NCI-H1105 (cell line): ENCODE measurements at places on chromosomes 11 and 22.

DNA sequence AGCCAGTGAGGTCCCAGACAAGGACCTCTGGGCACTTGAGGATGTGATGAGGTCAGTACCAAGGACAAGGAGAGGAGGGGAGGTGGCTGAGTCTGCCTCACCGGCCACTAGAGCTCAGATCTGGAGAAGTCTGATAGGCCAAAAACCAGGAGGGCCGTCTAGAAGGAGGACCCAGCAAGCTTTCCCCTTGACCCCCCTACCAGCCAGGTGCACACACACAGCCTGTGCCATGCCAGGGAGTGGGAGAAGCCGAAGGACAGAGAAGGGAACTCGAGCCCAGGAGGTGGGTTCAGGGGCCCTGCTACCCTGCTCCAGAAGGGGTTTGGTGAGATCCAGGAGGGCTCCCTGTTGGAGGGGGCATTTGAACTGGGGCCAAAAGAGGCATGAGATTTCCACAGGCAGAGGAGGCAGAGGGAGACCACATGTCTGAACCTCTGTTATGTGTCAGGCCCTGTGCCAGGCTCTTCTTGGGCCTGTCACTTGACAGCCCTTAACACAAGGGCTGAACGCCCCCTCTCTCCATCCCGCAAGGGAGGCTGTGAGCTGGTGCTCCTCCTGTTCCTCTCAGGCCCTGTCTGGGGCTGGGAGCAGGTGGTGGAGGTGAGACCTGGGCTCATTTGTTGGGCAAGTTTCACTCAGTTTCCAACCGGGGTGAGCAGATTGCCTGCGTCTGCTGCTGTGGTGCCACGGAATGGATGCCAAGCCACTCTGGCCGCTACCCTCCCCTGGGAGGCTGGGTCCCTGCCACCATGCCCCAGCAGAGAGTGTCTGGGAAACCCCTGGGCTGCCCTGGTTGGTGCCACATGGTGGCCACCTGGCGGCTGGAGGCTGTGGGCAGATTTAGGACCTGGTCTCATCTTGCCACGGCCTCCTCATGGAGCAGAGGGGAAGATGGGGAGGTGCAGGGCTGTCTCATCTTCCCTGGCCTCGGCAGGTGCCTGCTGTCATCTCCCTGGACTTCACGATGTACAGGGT lies 65.2 kb downstream of the MPPED1 start:
- DNase-seq = no peak

DNA sequence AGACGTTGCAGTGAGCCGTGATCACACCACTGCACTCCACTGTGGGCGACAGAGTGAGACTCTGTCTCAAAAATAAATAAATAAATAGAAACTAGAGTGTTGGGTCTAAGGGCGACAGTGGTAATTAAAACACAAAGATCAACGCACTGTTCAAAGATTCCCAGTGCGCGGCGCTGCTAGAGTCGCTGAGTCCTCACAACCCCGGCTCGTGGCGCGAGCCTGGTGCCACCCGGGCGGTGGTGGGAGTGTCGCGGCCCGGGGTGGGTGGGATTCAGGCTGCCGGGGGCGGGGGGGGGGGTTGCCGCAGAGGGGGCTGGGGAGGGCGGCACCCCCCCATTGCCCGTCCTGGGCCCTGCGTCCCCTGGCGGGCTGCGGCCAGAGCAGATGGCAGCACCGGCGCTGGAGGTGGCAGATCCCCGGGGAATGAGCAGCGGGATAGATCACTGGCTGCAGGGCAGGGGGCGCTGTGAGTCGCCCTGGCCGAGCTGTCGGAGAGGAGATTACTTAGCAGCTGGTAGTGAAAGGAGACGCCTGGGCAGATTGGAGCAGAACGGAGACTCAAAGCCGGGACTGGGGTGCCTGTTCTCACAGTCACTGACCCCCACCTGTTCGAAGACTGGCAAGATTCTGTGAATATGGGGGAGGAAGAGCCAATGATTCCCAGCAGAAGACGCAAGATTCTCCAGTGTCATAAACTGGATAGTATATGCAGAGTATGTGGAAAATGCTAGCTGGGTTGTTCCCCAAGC lies 30.2 kb upstream of the APOBEC3A start:
- no peak for DNase-seq

DNA sequence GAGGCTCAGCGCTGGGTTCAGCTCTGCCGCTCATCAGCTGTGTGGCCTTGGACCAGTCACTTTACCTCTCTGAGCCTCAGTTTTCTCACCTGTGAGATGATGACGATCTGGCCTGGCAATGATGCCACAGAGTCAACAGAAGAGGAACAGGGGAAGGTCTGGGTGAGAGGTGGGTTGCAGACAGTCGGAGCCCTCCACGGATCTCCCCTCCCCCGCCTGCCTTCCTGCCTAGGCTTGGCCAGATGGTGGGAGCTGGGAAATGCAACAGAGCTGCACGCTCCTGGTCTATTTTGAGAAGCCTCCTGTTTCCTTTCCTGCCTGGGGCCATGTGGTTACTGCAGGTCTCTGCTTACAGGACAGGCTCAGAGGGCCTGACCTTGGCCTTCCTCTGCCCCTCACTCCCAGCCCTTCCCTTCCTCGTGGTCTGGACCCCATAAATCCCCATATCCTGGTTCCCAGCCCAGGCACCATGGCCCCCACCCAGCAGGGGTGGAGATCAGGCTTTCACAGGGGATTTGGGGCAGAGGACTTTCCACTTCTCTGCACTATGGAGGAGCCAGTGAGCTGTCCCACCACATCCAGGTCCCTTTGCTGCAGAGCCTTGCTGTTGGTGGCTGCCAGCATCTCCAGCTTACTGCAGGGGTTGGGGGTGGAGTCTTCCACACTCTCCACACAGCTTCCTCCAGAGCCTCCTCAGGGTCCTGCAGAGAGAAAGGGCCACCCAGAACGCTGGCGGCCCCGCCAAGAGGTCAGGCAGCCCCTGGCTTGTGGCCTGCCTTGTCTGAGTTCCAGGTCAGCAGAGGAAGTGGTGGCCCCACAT lies 46.9 kb downstream of the C11orf96 start:
- DNase-seq = no peak

GRCh38 chr11:17684550-17684949 lies 34.8 kb upstream of the MYOD1 start:
- DNase-seq = no peak
